Activated CD4-positive, alpha-beta T cell treated with anti-CD3 and anti-CD28 coated beads, Interleukin-2, Interleukin-4, amounts not matched to agents 100 ng/mL and 50 ng/mL, durations not matched to agents 16 hours and 8 hours (primary cell): ENCODE measurements at places on chromosomes 6 and 20.
A peak's percentile ranks its signal among the peaks of the same experiment; 100 is the strongest.

- DNase-seq = no peak
Observed at GRCh38 chr20:58340853-58341252, 31.3 kb downstream of the RAB22A start.

GRCh38 chr6:12288914-12289313 is 1.2 kb upstream of the EDN1 start:
- no peak for DNase-seq

DNA sequence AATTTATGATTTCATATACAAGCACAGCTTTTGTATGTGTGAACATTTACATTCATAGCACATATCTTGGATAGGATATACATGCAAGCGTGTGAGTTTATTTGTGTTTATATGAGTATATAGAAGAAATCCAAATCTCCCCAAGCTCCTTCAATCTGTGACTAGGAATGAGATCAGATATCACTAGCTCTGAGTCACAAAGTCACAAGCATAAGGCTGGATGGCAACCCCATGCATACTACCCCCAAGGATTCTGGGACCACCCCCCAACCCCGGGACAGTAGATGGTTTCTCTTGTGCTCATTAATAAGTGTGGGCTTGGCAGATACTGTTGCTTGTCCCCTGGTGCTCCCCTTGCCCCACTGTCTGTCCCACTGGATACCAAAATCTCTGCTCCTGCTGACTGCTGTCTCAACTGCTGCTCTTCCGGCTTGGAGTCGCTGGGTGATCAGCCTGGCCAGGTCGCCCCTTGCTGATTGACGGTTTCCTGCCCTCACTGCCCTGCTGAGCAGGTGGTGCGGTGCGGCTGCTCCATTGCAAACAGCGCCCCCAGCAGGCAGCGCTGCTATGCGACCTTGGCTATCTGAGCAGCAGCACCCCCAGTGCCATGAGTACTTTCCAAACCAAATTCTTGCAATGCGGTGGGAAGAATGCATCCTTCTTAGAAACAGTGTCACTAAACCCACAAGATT is 279.4 kb downstream of the CD83 start:
- no peak for DNase-seq

- DNase-seq = peak; percentile 84
Observed at GRCh38 chr6:24974182-24975171, 38.7 kb upstream of the RIPOR2 start.

GRCh38 chr6:2021713-2022125 is 223.7 kb downstream of the GMDS start:
- DNase-seq = no peak

DNA sequence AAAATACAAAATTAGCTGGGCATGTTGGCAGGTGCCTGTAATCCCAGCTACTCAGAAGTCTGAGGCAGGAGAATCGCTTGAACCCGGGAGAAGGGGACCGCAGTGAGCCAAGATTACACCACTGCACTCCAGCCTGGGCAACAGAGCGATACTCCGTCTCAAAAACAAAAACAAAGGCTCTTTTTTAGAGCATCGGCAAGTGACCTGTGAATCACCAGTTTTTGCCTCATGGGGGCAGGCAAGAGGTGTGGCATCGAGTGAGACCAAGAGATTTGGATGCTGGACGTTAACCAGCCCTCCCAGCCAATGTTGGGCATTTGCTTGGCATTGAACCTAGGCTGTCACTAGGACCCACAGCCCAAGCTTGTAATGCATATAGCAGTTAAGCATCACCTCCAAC is 14.6 kb upstream of the CDK5RAP1 start:
- DNase-seq = no peak
